Fibroblast of villous mesenchyme (primary cell): ENCODE measurements at places on chromosomes 2 and 18. TPM values are rescaled to one million over a fixed set of nuclear protein-coding genes. Genes with fewer than 3 reads are reported as not detected.

DNA sequence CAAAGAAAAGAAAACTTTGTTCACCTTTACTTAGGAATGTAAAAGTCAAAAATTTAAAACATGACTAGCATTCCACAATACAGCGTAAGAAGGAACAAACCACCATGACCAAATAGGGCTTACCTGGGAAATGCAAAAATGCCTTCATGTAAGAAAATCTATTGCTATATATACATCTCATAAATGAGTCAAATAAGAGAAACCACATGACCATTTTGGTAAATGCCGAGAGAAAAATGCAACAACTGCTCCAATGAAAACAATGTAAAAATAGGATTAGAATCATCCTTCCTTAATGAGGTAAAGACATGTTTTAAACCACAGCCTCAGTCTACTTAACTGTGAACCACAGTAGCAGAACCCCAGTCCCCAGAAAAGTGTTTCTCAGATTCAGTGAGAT lies 49.4 kb downstream of the TGOLN2 start:
- peak; percentile 65 for DNase-seq

GRCh38 chr2:28616396-28616999 lies 120.6 kb downstream of the PLB1 start:
- DNase-seq: peak; percentile 75

GRCh38 chr2:2837746-2838547 lies 506.9 kb upstream of the MYT1L start:
- no peak for DNase-seq

ACOXL gene
- total RNA-seq: not detected in 2 replicates

LYG1 gene
- 0.32 and 0.43 TPM in 2 replicates for total RNA-seq
